ENCODE measurements at places on chromosomes 2 and 18.

GRCh38 chr2:12435430-12436222 is 281.1 kb upstream of the TRIB2 start:
- DNase-seq, result no peak

DNA sequence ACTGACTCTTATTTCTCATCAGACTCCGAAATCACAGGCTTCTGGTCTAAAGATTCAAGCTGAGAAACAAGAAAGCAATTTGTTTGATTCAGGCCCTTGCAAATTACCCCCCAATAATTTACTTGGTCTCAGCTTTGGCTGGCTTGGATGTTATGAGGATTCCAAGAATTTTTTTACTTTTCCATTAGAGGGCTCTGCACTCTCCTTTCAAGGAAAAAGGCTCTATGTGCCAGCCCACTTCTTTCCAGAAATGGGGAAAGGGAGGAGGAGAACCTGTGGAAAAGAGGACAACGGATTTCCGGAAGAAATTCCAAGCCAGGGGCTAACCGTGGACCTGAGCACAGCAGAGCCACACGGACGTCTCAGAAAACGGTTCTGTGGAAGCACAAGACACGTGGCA is 44.4 kb downstream of the BCL11A start:
- no peak for DNase-seq

DNA sequence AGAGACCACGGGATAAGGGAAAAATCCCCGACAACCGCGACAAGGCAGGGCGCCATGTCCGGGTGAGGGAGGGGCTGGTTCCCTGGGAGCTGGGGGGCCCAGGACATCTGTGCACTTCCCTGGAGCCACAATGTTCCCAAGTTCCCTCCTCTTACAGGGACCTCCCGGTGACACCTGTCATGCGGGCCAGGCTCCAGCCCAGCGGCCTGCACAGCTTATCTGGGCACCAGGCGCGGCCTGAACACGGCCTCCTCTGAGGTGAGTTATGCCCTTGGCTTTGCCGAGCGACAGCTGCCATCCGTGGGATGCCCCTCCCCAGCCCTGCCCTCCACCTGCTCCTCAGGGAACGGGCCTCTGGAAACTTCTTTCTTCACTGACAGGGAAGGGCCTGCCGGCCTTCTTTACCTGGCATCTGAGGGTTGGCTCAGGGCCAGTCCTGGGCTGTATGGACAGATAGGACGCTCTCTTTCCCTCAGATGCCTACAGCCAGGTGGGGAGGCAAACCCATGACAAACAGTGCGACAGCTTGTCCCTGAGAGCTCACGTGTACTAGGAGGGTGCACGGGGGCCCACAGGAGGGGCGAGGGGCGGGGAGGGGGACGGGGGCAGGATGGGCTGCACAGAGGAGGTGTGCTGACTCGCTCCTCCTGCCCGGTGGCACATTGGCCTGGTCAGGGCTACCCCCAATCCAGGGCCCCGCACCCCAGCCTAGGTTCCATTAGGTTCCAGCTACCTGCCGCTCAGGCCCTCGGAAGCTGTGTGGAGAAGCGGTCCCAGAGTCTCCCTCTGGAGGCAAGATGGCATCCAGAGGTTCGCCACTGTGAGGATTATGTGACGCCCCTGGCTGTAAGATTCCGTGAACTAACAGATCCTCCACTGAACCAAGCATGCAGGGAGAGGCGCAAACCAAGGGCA is 34.9 kb upstream of the HPCAL1 start:
- no peak for DNase-seq

DNA sequence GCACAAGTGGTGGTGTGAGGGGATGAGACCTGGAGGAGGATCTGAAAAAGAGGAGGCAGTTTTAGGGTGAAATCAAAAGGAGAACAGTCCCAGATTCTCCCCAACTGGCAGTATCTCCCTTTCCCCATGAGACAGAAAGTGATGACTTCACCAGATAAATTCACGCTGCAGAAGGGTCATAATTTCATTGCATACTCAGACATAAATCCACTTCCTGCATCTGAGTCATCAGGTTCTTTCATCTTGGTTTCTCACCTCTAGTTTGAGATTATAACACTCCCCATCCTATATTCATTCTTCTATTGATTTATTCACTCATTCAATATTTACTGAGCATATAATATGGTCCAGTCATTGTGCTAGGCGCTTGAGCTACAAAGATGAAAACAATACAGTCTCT is 64.7 kb downstream of the CCDC148 start:
- no peak for DNase-seq

- DNase-seq, result no peak
Measured at GRCh38 chr18:7784171-7784570, 217.1 kb downstream of the PTPRM start.

DNA sequence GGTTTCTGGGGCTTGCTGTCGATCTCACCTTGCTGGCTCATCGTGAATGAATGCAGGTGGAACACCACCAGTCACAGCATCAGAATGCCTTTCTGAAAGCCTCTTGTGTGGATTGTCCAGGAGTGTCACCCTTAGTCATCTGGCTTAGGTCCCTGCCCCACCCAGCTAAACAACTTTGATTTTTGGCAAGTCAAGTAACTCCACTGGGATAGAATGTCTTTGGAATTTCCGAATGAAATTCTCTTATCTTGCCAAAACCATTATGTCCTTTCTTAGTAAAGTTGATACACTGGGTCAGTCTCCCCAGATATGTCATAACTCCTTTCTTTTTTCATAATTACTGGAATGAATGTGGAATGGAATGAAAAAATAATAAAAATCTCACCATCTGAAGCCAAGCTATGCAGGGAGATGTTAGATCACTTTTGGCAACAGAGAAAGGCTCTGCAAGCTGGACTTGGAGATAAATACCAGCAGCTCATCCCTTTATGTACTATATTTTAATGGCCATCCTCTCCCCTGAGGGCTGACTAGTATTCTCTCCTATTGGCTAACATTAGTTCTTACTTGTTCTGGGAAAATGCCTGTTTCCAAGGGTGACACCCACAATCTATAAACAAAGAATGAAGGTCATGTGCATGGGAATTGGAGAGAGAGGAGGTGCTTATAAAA is 35.4 kb downstream of the INSIG2 start:
- no peak for DNase-seq

- no peak for DNase-seq
Measured at GRCh38 chr2:60987041-60987440, 30.5 kb upstream of the PEX13 start.

GRCh38 chr2:110950281-110950680 is 170.4 kb upstream of the BCL2L11 start:
- DNase-seq, result no peak

DNA sequence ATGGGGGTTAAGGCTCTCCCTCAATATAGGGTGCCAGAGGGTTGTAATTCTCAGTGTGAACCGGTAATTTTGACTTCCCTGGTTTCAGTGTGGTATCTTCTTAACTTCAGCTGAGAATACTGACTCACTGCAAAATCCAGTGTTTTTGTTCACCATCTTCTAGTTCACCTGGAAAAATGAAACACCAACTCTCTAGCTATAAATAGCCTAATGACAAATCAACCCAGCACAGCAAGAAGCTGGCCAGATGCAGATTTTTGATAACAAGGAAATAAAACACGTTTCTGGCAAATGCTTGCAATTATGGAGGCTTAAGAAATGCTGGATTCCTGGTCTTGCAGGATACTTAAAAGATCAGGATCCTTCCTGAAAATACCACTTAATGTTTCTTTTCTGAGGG is 192.3 kb downstream of the CLIP4 start:
- no peak for DNase-seq

DNA sequence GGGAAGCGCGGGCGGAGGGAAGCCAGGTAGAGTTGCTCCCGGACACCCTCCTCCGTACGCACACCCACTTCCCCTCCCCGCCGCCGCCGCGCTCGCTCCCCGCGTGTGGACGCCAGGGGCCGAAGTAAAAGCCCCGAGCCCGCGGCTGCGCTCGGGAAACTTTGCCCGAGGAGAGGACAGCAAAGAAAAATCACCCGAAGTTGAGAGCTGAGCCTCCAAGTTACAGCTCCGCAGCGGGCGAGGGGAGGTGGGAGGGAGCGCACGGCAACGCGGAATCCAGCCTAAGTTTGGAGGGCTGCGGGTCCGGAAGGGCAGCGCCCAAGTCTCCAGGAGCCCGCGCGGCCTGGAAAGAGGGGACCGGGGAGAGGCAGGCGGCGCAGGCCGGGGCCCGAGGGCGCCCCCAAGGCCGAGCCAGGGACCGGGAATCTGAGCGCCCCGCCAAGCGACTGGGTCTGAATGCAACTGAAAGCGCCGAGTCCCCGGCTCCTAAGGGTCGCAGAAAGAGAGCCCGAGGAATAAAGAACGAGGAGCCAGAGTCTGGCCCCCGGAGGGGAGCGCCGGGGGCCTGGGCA is 706 bp upstream of the BCL11A start:
- DNase-seq, result peak; percentile 88

DNA sequence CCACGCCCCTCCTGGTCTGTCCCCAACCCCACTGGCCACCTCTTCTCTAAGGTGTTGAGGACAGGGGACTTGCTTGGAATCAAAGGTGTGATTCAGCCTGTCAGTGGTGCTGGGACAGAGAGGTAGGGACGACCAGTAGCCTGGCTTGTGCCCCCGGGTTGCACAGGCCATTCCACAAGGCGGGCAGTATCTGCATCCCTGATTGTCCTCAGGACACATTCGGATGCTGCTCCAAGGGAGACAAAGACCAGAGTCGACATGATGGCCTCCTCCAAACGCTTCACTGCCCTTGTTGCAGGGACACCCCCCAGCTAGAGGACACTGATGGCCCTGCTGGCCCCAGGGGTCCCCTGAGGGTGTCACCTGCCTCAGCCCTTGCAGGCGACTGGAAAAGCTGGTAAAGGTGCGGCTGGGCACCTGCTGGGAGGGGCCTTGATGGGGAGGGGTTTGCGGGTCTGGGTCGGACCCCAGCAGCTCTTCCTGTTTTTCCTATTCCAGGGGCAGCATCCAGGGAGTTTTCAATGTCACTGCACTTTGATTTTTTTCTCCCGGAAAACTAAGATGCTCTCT is 98.0 kb downstream of the PTGR3 start:
- DNase-seq, result no peak

- no peak for DNase-seq
Measured at GRCh38 chr2:150538651-150539201, 51.3 kb upstream of the RND3 start.

GRCh38 chr2:43210125-43210466 is 16.3 kb downstream of the ZFP36L2 start:
- no peak for DNase-seq

DNA sequence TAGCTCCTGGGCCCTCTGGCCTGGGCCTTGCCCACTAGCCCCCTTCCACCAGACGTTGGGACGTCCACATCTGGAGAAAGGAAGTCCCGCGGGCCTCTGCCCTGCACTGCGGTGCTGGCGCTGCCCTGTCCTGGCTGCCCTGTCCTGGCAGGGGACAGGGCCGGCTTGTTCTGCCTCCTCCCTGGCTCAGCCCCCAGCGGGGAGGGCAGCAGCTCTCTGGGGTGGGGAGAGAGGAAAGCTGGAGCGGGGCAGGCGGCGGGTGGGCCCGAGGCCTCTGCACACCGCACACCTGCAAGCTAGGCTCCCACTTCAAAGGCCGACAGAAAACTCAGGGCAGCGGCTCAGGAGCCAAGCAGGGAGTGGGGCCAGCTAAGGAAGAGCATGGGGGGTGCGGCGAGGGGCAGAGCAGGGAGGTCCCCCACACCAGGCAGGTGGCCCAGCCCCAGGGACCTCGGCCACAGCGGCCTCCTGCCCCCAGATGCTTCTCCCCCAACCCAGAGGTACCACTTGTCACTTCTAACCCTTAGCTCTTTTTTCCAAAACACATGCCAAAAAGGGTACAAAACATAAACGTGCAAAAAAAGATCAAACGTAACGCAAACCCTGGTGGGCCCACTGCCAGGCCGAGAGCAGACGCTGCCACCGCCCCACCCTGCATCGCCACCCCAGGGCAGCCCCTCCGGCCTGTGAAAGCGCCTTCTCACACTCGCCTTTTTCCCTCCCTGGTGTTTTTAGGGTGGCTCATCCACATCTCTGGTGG is 13.5 kb downstream of the SNED1 start:
- DNase-seq, result no peak

Data from retina (tissue), 1 donor.